ENCODE measurements at places on chromosomes 7 and 10. TPM values are rescaled to one million over a fixed set of nuclear protein-coding genes. Genes with fewer than 3 reads are reported as not detected.

- no peak for DNase-seq
These were observed 38.7 kb upstream of the FOXP2 start for GRCh38 chr7:114375907-114376306.

- DNase-seq: peak; percentile 62
These were observed 84.1 kb upstream of the GNA12 start for GRCh38 chr7:2928256-2928612.

DNA sequence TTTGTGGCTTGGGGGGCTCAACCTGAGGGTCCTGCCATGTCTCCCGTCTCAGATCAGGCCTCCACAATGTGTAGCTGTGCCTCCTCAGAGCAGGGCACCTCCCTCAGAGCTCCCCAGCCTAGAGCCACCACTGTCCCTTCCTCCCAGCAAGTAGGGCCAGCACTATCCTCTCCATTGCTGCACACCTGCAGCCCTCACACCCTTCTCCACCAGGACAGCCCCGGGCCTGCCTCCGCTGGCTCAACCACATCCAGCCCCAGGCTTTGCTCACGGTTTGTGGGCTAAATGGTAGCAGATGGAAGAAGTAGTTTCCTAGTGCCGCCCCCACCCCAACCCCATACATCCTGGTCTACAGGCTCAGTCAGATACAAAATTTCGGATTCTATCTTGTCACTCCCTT is 10.1 kb downstream of the NFKB2 start:
- no peak for DNase-seq

C10orf62 gene
- total RNA-seq: not detected

BAMBI gene
- total RNA-seq: 17.0 TPM

Data from chondrocyte (in vitro differentiated cells).